ENCODE measurements at places on chromosomes 5 and 9.

DNA sequence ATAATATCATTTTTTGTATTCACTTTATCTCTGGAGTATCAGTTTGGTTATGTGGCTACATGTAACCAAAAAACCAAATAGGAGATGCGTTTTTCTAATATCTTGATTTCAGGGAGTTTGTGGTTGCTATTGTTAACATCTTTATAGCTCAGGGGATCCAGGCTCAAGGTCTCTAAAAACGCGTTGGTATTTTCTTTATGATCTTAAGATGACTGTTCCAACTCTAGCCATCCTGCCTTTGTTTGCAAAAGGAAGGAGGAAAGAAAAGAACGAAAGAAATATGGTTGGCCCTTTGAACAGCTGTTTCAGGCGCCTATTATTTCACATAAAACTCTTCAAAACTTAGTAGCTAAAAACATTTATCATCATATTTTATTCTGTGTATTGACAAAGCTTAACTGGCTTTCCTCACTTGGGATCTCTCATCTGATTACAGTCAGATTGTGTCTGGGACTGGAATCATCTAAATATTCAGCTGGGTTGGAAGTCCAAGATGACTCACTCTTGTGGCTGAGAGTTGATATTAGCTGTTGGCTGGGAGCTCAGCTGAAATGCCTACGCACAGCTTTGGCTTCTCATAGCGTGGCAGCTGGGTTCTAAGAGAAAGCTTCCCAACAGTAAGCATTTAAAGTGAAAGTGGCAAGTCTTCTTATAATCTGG, 60.1 kb downstream of the FAM174A start:
- DNase-seq = peak; percentile 75

GRCh38 chr5:10145923-10146401, 103.7 kb downstream of the ATPSCKMT start:
- no peak for DNase-seq

DNA sequence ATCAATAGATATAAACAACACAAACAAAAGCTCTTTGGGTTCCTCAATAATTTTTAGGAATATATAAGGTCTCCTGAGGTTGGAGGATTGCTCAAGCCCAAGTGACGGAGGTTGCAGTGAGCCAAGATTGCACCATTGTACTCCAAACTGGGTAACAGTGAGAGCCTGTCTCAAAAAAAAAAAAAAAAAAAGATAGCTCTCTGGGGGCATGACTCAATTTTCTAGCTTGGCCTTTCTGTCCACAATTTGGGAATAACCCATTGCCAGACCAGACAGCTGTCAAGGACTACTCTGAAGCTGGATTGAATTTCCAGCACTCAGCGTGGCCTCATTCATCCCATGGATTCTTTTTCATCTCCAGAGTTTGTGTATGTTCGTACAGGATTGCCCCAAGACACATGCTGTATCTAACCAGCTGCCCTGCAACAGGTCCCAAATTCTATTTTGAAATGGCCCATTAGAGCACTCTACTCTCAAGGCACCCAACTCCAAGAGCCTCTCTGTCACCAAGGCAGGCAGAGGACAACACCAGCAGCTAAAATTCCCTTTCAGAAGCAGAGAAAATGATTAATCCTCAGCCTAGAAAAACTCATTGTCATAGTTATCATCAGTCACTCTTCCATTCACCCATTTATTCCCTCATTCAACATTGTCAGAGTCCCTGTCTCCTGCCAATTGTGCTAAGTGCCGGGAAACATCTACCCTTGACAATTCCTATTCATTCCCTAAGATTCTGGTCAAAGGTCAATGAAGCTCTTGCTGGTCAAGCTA, 8.7 kb downstream of the FAM193B start:
- peak; percentile 6 for DNase-seq

DNA sequence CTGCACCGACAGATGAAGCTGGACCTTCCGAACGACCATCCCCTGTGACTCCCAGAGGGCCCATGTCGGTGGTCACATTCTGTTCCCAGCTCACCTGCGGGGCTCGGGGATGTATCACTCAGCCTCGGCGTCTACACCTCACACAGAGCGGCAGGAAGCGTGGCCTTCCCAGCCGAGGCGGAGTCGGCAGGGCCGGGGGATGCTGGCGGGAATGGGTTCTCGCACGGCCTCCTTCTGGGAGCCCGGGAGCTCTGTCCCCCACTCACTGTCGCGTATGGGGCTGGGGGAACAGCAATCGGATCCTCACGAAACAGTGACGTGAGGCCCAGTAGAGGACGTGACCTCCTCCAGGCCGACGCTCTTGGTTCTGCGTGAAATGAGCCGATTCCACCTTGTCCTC, 20.4 kb downstream of the NACC2 start:
- no peak for DNase-seq

DNA sequence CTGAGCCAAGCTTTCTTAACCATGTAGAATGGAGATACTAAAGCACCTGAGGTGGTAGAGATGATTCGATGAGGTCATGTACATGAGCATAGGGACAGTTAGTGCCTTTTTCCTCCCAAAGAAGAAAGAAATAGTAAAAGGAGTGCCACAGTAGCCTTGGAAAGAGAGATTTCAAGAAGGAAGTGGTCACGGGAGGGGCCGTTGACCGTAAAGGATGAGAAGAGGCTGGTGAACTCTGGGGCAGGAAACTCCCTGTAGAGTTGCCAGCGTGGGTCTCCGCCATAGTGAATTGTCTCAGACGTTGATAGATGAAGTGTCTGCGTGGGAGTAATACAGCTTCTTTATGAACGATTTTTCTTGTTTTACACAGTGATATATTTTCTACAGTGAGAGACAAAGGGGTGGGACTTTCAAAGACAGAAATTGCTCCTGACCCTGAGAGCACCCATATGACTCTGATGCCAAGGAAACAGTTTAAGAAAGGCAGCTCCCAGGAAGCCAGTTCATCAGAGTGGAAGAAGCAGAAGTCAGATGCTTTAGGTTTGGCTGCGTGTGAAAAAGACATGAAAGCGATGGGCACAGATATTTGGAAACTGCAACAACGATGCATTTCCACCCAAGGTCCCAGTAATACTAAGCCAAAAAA, 41.3 kb downstream of the UGCG start:
- DNase-seq = no peak

GRCh38 chr5:73663860-73664240, 37.9 kb downstream of the ARHGEF28 start:
- DNase-seq = no peak

DNA sequence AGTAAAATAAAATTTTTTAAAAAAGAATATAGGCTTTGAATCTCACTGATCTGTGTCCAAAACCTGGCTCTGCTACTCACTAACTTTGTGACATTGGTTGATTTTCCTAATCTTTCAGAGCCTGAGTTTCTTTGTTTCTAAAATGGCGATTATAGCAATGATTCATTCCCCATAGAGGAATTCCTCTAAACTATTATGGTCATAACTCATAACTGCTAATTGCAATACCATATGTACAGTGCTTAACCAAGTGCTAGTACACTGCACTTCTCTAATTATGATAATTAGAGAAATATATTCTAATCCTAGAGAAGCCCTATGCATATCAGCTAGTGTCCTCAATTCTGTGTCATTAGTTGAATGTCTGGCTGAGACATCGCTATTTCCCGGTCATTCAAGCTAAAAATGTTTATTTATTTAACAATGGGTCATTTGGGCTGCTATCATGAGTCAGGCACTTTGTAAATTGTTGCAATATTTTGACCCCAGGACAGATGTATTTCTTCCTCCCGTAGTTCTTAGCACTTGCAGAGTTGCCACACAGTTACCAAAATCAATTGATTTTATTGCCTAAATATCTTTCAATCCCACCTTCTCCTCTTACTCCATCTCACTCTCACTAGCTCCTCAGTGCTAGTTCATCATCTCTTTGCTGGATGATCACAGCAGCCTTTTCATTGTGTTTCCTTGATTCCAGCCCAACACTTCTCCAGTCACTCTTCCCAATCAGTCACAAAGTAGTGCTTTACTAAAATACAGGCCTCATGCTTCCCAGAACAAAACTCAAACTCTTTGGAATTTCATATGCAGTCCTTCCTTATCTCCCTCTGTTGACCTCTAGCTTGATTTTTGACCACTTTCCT, 200.9 kb upstream of the PAPPA start:
- DNase-seq = no peak

DNA sequence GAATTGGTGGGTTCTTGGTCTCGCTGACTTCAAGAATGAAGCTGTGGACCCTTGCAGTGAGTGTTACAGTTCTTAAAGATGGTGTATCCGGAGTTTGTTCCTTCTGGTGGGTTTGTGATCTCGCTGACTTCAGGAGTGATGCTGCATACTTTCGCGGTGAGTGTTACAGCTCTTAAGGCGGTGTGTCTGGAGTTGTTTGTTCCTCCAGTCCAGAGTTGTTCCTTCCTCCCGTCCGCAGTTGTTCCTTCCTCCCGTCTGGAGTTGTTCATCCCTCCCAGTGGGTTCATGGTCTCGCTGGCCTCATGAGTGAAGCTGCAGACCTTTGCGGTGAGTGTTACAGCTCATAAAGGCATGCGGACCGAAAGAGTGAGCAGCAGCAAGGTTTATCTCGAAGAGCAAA, 159.6 kb upstream of the ADAMTSL1 start:
- DNase-seq = no peak
